ENCODE measurements at places on chromosomes 5 and 9. TPM values are rescaled to one million over a fixed set of nuclear protein-coding genes. Genes with fewer than 3 reads are reported as not detected.

The SIT1 gene
- total RNA-seq, result 76.9 TPM

The TOR1A gene
- total RNA-seq, result 19.3 TPM

The IFNA13 gene
- total RNA-seq, result not detected

The DMAC1 gene
- total RNA-seq, result 18.7 TPM

The RICTOR gene
- 84.0 TPM for total RNA-seq

The CKMT2 gene
- total RNA-seq, result not detected

The TAL2 gene
- not detected for total RNA-seq

The TLX3 gene
- not detected for total RNA-seq

The DIRAS2 gene
- total RNA-seq, result not detected

The PRRX2 gene
- total RNA-seq, result not detected

The SCGB3A2 gene
- total RNA-seq, result not detected

GRCh38 chr9:18485714-18486113 is 11.8 kb downstream of the ADAMTSL1 start:
- H3K27me3 ChIP-seq, result no peaks in the 10 kb centered on the region
- no peaks in the 10 kb centered on the region for H3K4me1 ChIP-seq
- no peaks in the 10 kb centered on the region for H3K36me3 ChIP-seq
- H3K27ac ChIP-seq, result no peak overlapping the region
- no peak for DNase-seq

DNA sequence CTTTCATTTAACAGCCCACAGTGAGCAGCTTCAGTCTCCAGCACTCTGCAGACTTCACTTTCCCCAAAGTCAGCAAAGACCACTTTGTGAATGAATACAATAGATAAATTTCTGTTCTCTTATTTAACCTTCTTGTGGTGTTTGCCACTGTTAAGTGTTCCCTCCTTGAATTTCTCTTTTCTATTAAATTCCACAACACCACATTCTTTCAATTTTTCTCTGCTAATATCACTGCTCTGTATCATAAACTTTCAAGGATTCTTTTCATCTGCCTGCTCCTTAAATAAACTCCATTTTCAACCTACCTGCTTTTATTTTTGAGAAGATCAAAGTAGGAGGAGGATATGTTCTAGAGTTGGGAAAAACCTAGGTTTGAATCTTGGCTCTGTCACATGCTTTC is 739.5 kb upstream of the GRAMD2B start:
- H3K4me1 ChIP-seq, result no peaks in the 10 kb centered on the region
- no peaks in the 10 kb centered on the region for H3K36me3 ChIP-seq
- no peak for DNase-seq
- H3K4me3 ChIP-seq, result no peak overlapping the region

DNA sequence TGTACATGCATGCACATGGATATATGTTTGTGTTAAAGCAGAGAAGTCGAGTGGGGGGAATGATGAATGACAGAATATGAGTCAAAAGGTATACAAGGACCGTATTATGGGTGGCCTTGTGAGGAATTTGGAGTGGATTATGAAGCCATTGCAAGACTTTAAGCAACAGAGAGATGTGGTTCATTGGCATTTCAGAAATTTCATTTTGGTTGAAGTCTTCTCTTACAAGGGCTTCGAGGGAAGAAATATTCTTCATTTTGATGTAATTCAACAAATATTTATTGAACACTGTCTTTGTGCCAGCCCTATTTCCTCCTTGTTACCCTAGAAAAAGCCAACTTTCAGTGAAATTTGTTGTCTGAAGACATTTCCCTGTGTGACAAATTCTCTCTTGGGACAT is 83.9 kb upstream of the SLCO6A1 start:
- no peak overlapping the region for H3K4me3 ChIP-seq
- H3K27me3 ChIP-seq, result no peaks in the 10 kb centered on the region
- no peaks in the 10 kb centered on the region for H3K4me1 ChIP-seq
- H3K36me3 ChIP-seq, result no peaks in the 10 kb centered on the region
- DNase-seq, result no peak

DNA sequence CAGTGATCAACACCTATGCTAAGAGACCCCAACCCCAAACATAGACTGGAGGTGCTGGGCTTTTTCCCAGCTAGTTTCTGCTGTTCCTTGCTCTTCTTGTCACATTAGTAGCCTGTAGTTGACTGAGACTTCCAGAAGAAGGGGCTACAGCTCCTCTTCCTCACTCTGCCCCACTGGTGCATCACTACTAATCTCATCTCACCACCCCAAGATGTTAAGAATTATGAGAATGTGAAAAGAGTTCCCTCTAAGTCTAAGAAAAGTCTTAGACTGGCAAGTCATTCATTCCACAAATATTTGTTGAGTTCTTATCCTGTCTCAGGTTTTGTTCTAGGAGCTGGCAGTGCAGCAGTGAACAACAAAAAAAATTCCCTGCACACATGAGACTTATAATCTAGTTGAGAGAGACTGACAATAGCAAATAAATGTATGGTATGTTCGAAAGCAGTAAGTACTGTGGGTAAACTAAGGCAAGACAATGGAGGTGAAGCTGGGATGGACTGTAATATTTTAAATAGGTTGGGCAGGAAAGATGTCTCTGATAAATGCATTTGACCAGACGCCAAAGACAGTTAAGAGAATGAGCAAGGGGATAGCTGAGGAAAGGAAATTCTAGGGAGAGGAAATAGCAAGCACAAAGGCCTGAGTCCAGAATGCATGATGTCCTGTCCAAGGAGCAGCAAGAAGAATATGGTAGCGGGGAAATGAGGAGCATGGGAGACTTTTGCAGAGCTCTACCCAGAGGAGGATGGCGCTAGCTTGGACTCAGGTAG is 92.3 kb downstream of the PTCD2 start:
- no peak overlapping the region for H3K27ac ChIP-seq
- H3K27me3 ChIP-seq, result peaks cover 4% of the 10 kb centered on the region
- H3K4me1 ChIP-seq, result no peaks in the 10 kb centered on the region
- DNase-seq, result no peak

DNA sequence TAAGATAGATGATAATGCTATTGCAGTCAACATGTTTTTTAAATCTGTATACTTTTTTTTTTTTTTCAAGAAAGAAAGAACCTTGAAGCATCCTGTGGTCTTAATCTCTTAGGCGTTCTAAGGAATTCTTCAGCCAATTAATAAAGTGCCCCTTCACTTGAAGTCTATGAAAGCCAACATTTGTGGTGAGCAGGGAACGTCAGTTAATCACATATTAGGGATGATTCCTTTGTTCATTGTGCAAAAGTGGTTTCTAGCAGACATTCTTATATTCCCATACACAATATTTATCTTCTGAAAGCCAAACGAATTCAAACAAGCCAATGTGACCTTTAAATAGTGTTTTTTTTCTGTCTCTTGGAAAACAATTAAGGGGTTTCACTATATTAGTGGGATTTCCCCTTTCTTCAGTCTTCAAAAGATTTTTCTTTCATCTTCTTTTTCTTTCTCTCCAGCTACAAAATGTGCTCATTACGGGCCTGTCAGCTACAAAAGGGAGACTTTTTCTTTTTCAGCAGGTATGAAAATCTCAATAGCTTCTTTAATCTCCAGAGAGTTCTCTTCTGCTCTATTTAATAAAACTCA is 40.1 kb downstream of the TMEM167A start:
- H3K27me3 ChIP-seq, result no peaks in the 10 kb centered on the region
- no peaks in the 10 kb centered on the region for H3K36me3 ChIP-seq
- H3K4me3 ChIP-seq, result no peak overlapping the region
- H3K27ac ChIP-seq, result no peak overlapping the region
- DNase-seq, result no peak

DNA sequence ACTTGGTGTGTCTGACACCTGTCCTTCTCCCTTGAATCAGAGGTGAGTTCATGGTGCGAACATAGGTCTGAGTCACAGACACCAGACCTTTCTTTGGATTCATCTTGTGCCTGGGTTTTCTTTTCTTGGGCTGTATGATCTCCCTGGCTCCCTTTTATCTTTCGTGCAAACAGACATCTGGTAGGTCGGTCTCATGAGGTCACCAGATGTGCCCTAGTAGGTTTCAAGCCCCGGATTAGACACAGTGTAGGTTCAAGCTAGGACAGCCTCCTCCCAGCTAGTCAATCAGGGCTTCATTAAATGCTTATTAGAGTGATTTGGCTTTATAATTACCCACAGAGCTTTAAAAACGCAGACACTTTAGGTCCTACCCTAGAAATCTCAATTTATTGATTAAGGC is 106.0 kb upstream of the MYO10 start:
- H3K27ac ChIP-seq, result no peak overlapping the region
- H3K4me3 ChIP-seq, result no peak overlapping the region
- no peaks in the 10 kb centered on the region for H3K36me3 ChIP-seq
- DNase-seq, result no peak
- no peaks in the 10 kb centered on the region for H3K4me1 ChIP-seq
- no peaks in the 10 kb centered on the region for H3K27me3 ChIP-seq

DNA sequence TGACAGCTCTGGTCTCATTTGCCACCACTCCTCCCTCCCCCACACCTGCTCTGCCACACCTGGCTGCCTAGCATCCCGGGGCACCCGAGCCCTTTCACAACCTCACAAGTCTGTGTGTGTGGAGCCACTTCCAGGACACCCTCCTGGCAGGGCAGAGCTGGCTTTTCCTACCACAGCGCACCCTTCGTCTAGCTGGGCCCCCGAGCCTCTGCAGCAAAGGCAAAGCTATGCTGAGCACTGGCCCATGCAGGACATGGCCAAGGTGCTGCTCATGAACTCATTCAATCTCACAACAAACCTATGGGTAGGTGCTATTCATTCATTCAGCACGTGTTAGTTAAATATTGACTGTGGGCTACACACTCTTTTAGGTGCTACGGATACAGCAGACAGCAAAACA is 43.4 kb downstream of the DUSP1 start:
- no peaks in the 10 kb centered on the region for H3K36me3 ChIP-seq
- no peaks in the 10 kb centered on the region for H3K27me3 ChIP-seq
- no peak overlapping the region for H3K4me3 ChIP-seq
- no peak for DNase-seq
- H3K27ac ChIP-seq, result no peak overlapping the region

DNA sequence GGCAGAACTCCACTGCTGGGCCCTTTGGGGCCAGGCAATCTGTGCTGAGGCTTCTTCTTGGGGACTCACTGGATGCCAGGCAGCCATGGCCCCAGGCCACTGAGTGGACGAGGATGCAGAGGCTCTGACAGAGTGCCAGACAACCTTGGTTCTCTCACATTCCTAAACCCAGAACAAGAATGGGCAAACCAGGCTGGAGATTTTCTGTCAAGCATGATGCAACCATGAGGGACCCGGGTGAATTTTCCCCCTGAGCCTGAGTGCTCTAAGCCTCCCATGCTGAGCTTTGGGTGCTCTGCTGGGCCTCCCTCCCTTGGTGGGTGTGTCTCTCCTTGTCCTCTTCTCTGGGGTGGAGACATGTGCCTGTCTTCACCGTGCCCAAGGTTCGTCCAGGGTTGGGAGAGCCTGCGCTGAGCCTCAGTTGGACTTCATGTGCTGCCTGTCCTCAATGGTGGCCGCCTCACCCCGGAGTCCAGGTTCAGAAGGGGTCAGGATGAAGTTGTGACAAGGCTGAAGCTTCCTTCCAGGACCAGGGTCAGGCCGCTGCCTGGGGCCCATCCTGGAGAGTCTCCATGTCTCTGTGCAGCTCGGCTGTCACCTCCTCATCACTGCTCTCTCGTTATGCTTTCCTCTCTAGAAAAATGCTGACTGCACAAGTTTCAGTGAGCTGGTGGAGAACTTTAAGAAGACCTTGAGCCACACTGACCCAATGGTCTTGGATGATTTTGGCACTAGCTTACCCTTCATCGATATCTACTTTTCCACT is 24.1 kb downstream of the PITX1 start:
- H3K4me1 ChIP-seq, result no peaks in the 10 kb centered on the region
- DNase-seq, result no peak
- H3K27me3 ChIP-seq, result no peaks in the 10 kb centered on the region
- H3K27ac ChIP-seq, result no peak overlapping the region

DNA sequence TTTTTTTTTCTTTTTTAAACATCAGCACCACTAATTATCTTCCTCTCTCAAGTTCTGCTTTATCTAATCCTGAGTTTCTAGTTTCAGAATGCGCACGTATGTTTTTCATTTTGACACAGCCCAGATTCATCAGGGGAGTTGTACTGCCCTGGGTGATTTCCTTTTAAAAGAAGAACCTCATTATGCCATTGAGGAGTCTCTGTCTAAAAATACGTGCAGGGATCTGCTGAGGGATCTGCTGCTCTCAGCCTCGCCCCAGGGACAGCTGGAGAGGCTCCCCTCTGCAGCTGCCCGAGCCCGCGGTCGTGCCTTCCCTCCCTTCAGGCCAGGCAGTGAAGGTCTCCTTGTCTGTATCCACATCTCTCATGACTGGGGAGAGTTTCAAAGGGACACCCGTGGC is 273.1 kb downstream of the ARHGEF28 start:
- no peak overlapping the region for H3K27ac ChIP-seq
- H3K4me3 ChIP-seq, result no peak overlapping the region
- H3K4me1 ChIP-seq, result no peaks in the 10 kb centered on the region
- peaks cover 10% of the 10 kb centered on the region for H3K27me3 ChIP-seq
- peak; percentile 8 for DNase-seq
- H3K36me3 ChIP-seq, result no peaks in the 10 kb centered on the region

DNA sequence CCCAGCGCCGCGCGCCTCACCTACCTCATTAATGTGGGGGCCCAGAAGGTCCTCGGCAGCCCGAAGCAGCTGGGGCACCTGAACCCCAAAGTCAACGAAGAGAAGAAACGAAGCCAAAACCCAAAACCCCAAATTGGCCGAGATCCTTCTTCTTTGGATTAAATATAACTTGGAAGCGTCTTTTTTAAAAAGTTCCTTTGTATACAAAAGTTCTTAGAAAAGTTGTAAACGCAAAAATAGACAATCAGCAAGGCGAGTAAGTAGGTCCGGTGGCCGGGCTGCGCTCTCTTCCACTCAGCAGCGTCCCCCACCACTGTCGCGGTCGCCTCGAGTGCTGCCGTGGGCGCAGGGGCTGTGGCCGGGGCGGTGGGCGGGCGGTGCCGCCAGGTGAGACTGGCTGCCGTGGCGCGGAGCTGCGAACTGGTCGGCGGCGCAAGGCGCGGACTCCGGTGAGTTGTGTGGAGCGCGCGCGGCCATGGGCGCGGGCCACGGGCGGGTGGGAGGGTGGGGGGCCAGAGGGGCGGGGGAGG is 360 bp downstream of the KLF4 start:
- DNase-seq, result no peak
- H3K4me1 ChIP-seq, result peaks cover 15% of the 10 kb centered on the region
- no peaks in the 10 kb centered on the region for H3K36me3 ChIP-seq
- H3K4me3 ChIP-seq, result no peak overlapping the region
- peaks cover 18% of the 10 kb centered on the region for H3K27me3 ChIP-seq

- DNase-seq, result no peak
- no peak overlapping the region for H3K27ac ChIP-seq
- no peak overlapping the region for H3K4me3 ChIP-seq
- no peaks in the 10 kb centered on the region for H3K4me1 ChIP-seq
- H3K27me3 ChIP-seq, result no peaks in the 10 kb centered on the region
These were observed 130.5 kb downstream of the ST8SIA4 start for GRCh38 chr5:100772548-100772947.

All from CD4-positive, CD25-positive, alpha-beta regulatory T cell (primary cell).